Left ventricle myocardium superior (tissue), 1 donor: ENCODE measurements at places on chromosomes 16 and 17.
A peak's percentile ranks its signal among the peaks of the same experiment; 100 is the strongest.

DNA sequence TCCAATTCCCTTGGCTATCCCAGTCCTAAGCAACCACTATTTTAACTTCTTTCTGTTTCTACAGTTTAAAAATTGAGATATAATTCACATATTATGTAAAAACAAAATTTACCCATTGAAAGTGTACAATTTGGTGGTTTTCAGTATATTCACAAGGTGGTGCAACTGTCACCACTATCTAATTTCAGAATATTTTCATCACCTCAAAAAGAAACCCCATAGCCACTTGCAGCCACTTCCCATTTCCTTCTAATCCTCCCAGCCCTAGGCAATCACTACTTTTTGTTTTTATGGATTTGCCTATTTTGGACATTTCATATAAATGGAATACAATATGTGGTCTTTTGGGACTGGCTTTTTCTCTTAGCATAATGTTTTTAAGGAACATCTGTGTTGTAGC, 36.1 kb upstream of the NACA2 start:
- DNase-seq = no peak

GRCh38 chr17:13485327-13485726, 116.4 kb downstream of the HS3ST3A1 start:
- DNase-seq = no peak

DNA sequence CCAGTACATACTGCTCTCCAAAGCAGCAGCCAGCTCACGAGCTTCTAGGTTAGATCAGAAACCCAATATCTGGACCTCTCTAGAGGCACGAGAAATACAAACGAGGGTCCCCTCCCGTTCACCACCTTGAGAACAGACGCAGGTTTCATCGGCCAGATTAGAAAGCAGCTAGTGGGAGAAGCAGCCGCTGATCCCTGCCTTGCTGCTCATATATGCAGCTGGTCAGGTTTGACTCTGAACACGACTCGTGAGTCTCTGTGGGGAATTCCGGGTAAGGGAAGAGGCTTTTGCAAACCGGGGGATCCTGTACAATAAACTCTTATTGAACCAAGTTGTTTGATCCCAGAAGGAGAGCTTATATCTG, 1.6 kb downstream of the VAT1L start:
- DNase-seq = no peak

DNA sequence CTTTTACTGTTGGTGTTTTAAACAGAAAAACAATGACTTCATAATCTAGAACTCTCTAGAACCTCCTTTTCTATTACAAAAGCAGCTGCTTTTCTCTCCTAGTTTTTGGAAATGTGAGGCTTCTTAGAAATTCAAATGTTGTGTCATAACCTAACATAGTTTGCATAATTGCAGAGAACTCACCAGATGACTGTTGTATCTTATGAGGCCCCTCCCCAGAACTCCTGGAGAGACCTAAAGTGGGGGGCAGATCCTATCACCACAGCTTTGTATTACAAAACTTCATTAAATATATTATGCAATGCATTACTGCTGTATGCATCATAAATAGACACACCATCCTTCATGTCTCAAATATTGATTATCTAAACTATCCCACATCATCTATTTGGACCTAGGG, 538.7 kb upstream of the HSBP1 start:
- DNase-seq = no peak

DNA sequence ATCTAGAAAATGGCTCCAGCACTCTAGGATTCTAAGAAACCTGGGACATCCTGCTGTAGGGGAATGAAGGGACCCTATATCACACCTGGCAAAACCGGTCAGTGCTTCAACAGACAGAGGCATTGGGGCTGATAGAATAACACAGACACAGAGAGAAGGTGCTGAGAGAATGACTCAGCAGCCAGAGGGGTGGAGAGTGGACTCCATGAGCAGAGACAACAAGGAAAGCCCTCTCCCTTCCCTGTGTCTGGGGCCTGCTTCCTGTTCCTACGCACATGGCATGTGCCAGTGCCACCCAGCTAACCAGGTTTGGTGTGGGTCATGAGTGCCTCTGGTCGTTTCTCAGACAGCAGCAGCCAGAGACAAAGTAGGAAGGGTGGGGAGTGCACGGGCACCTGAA, 140.3 kb downstream of the CCT6B start:
- DNase-seq = no peak

DNA sequence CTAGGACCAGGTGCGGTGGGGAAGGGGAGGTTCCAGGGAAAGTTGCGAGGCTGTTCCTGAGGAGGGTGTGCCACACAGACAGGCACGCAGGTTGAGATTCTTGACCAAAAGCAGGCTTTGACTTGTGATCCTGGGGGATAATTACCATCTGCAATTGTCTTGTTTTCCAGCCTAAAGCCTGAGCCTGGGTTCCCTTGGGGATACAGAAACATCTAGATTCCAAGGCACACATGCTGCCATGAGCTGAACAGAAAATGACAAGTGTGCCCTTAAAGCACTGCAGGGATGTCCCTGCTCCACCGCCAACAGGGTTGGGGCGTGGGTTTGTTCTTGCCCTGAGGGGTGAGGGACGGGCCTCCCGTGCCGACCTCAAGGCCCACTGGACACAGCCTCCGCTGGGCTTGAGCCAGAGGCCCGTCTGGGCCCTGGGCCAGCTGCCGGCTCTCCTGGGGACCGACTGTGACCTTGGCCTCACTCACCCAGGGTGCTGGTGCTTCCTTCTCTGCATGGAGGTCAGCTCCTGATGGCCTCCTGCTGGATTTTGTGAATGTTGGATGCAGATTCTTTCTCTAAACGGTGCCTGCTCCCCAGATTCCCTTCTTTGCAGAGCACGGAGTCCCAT, 14.0 kb downstream of the CA5A start:
- peak; percentile 74 for DNase-seq

GRCh38 chr17:5499476-5500231, 13.3 kb downstream of the MIS12 start:
- no peak for DNase-seq

DNA sequence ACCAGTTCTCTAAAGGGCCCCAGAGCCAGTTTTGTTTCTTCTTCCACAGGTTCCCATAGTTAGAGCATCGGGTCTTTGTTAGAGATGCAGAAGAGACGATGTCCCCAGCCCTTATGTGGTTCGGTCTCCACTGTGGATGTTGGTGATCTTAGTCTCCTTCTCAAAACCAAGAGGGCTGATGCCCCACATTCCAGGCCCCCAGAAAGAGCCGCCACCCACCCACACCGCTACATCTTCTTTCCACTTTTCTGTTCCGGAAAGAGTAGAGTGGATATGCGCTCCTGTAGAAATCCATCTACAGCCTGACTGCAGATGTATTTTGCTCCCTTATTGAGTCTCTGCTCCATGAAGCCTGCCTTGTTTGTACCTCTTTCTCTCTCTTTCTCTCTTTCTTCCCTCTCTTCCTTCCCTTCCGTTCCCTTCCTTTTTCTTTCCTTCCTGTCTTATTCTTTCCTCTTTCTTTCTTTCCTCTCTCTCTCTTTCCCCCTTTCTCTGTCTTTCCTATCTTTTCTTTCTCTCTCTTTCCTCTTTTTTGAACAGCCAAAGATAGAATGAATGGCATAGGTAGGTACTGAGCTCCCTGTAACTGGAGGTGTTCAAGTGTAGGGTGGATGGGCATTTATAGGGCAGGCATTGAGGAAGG, 224.3 kb downstream of the SEC14L1 start:
- no peak for DNase-seq

DNA sequence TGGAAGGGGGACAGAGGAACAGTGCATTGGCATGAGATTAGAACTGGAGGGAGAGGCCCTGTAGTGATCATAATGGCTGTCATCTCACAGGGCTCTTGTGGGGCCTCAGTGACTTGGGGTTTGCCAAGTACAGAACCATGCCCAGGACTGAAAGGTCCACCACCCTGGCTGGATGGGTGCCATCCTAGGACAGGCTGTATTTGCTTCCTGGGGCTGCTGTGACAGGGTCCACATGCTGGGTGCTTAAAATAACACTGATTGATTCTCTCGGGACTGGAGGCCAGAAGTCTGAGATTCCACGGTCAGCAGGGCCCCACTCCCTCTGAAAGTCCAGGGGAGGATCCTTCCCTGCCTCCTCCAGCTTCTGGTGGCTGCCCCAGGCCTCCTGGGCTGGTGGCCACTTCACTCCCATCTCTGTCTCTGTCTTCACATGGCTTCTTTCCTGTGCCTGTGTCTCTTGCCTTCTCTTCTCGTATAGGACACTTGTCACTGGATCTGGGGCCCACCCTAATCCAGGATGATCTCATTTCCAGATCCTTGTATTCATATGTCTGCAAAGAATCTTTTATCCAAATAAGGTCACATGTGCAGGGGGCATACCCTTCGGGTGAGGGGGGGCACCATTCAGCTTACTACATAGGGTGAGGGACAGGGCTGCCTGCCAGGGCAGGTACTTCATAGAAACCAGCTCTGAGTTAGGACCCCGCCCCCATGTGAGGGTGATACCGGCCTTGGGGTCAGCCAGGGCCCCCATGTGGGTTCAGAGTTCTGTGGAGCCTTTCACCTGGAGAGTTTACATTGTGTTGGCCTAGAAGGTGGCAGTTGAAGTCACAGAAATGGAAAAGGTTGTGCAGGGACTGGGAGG, 52.6 kb downstream of the USP22 start:
- no peak for DNase-seq

DNA sequence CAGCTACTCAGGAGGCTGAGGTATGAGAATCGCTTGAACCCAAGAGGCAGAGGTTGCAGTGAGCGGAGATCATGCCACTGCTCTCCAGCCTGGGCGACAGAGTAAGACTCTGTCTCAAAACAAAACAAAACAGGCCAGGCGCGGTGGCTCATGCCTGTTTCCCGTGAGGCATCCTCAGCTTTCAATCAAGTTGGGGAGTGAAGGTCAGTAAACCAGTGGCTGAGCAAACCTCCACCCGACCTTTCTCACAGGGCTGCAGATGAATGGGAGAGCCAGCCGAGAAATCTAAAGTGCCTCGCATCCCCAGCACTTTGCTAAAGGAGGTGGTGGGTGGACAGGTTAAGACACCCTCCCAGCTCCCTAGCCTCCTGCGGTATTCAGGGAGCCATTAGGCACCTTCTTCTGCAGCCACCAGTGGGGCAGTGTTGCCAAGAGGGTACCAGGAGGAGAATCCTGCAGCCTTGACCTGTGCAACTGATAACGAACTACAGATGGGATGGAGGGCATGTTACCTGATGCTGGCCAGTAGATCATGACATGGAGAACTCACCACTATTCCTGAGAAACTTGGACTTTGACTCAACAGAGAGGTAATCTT, 59.0 kb downstream of the KPNA2 start:
- no peak for DNase-seq

DNA sequence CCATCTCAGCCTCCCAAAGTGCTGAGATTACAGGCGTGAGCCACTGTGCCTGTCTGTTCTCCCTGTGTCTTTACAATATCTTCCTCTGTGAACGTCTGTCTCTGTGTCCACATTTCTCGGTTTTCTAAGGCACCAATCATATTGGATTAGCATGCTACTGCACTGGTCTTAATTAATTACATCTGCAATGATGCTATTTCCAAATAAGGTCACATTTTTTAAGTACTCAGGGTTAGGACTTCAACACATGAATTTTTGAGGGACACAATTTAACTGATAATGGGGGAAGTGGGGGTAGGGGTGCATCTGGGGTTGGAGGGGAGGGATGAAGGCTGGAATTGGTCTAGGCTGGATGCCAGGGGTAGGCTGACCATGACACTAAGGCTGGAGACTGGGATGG, 102.6 kb downstream of the N4BP1 start:
- no peak for DNase-seq

DNA sequence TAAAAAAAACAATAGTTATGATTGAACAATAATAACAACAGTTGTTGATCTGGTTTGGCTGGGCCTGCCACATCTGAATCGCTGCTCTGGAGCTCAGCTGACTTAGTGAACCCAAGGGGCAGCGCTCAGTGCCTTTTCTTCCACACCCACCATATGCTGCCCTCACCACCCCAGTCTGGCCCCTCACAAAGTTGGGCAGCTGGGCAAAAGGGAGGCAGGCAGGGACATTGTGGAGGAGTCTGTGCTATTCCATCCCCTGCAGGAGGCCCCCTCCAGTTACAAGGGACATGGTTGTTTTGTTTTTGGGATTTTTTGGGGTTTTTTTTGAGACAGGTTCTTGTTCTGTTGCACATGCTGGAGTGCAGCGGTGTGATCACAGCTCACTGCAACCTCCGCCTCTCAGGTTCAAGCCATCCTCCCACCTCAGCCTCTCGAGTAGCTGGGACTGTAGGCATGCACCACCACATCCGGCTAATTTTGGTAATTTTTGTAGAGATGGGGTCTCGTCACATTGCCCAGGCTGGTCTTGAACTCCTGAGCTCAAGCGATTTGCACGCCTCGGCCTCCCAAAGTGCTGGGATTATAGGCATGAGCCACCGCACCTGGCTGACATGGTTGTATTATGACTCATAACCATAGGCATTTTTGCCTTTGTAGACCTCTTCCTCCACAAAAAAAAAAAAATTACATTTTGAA, 8.6 kb upstream of the PECAM1 start:
- DNase-seq = no peak

DNA sequence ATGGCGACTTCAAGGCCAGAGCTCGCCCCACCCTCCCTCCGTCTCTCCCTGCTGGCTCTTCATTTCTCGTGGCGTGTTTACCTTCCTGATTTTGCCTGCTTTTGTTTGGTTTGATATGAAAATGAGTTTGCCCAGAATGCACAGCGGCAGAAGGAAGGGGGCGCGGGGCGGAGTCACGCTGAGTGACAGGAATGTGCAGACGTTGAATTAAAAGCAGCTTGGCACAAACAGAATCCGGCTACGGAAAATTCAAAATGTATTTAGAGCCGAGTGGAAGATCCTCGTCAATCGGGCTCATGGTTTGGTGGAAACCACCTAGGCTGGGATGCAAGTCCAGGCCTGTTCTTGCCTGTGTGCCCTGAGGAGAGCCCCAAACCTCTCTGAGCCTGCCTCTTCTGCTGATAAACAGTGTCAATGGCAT, 102.7 kb downstream of the SDK2 start:
- DNase-seq = no peak

DNA sequence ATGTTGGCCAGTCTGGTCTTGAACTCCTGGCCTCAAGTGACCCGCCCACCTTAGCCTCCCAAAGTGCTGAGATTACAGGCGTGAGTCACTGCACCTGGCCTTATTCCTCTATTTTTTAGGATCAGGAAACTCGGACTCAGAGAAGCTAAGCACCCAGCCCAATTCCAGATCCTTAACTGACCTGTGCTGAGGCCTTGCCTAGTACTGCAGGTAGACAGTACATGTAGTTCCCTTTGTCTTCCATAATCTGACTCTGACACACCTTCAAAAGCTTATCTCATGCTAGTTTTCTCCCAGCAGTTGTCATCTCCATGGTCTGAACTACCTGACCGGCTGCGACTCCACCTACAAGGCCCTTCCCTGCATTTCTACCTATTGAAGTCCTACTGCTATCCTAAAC, 65.7 kb upstream of the AXIN2 start:
- DNase-seq = no peak

GRCh38 chr17:67056746-67057490, 12.6 kb downstream of the CACNG1 start:
- no peak for DNase-seq

- no peak for DNase-seq
Observed at GRCh38 chr16:12570046-12570618, 233.6 kb downstream of the CPPED1 start.

GRCh38 chr17:77454242-77455095, 313.7 kb downstream of the SEC14L1 start:
- DNase-seq = peak; percentile 43
